ENCODE measurements at places on chromosomes 11 and 22.

DNA sequence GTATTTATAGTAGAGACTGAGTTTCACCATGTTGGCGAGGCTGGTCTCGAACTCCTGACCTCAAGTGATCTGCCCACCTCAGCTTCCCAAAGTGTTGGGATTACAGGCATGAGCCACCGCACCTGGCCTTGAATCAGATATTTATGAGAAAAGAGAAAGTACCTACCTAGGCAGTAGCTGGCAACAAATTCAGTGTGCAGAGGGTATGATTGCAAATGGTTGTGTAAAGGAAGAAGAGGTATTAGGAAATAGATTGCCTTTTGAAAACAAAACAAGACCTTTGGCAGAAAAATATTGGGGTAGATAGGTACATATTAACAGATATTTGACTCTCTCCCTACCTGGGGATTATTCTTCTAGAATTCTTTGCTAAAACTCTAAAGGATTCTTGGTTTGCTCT lies 38.5 kb upstream of the LIN7C start:
- no peak for DNase-seq

- no peak for DNase-seq
Observed at GRCh38 chr22:25827415-25827814, 85.4 kb downstream of the MYO18B start.

DNA sequence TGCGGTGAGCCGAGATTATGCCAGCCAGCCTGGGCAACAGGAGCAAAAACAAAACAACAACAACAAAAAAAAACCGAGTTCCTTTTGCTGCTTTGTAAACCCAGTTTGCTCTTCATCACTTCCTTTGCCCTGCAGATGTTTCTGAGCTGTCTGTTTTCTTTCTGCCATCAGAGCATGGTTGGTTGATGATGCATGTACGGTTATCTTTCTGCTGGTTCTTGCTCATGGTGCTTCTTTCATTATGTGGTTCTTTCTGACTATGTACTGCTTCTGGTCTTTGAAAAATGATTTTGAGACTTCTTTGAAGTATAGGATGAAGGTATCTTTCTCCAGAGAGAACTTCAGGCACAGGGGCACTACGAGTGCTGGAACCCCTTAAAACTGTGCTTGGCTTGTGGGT lies 13.2 kb downstream of the TANGO2 start:
- no peak for DNase-seq

DNA sequence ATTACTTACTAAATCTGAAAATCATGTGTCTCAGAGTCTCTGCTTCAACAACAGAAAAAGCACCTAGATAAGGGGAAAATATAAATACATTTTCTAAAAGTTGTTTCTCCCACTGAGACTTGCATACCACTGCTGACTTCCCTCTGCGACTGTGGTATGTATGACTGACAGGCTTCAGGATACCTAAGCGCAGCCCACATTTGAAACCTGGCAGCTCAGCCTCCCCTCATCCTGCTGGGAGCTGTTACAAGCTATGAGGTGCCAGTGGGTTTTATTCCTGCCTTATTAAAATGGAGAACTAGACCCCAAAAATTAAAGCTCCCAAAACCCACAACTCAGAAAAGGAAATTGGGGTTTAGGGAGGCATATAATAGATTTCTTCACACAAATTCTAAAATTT lies 133.6 kb downstream of the RAB38 start:
- no peak for DNase-seq

- no peak for DNase-seq
Observed at GRCh38 chr22:19831016-19831415, 23.7 kb downstream of the GNB1L start.

All from suppressor macrophage treated with lipopolysaccharide for 4 hours (primary cell).